ENCODE measurements at places on chromosomes 2 and 18.

DNA sequence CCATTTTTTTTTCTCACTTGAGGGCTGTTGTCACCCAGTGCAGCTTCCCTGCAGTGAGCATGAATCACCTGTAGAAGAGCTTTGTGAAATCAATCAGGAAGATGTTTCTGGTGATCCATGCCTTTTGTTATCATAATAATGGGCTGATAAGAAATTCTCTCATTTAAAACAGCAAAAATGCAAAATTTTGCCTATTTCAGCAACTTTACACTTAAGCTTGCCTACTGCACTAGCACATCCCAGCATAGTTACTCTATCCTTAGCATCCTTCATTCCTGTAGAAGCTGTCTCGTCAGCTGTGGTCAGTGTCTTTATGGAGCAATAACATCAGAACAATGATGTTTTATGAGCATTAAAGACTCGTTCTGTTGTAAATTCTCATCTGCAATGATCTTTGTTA lies 178.6 kb upstream of the ZNF804A start:
- no peak for DNase-seq

- DNase-seq = no peak
These were observed 117.4 kb downstream of the CDCA7 start for GRCh38 chr2:173472112-173472511.

DNA sequence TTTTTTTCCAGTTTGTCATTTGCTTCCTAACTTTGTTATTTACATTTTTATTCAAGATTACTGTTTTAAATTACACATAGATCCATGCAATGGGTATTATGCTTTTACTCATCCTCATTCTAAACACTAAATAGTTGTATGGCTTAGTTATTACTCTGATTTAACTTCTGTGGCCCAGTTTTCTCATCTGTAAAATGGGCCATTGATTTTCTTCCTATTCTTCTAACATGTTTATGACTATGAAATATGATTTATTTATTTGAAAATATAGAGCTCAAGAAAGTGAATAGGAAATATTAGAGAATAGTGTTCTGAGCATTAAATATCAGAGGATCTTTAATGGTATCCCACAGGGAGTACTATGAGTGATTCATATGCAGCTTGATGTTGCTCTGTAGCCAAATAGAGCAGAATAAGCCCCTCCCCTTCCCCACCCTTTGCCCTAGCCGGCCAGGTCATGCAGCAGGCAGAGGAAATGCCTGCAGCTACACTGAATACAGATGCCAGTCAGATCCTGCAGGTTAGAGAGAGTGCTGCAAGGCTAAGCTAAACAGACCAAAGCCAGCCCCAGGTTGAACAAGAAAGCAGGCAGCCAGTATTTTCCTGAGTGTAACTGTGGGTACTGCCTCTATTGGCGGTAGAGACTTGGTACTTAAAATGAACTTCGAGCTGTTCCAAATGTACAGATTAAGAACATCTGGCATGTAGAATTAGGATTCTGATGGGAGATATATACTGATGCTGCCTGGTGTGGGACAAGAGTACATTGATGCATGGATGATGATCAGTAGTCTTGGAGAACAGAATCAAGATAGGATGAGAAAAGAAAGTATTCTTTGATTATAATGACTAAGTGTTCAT lies 11.7 kb upstream of the ACYP2 start:
- peak; percentile 13 for DNase-seq

- DNase-seq = peak; percentile 50
These were observed 226.0 kb downstream of the FAM210A start for GRCh38 chr18:13500227-13500865.

DNA sequence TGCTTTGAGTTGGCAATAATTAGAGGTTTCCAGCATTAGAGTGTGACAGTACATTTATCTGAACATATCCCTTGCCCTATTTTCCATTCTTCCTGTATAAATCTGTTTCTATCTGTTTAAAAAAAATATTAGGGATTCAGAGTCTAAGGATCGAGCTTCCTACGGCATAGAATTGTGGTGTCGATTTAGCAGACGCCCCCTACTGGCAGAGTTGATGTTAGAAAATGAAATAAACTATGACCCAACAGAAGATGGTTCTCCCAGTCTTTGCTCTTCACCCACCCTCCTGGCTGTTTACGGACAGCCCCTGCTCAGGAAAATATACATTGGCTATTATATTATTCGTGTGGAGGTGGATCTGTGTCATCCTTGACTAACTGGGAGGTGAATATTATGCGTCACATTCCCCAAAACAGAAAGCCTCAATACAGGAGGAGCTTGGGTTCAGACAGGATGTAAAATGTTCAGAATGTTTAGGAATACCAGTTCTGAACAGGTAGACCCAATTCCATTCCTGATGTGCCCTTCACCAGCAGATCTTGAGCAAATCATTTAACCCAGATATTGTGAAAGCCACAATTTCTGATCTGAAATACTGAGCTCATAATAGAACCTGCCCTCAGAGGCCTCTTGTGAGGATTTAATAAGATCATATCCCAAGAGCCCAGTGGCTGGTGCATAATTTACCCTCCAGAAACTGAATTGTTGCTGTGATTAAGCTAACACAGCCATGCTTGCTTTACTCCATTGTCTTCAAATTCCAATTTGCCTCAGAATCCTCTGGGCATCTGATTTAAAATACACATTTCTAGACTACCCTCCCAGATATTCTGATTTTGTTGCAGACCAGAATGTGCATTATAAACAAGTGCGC lies 10.8 kb upstream of the ERMN start:
- DNase-seq = no peak
